ENCODE measurements at places on chromosomes 3 and 15. TPM values are rescaled to one million over a fixed set of nuclear protein-coding genes. Genes with fewer than 3 reads are reported as not detected.

DNA sequence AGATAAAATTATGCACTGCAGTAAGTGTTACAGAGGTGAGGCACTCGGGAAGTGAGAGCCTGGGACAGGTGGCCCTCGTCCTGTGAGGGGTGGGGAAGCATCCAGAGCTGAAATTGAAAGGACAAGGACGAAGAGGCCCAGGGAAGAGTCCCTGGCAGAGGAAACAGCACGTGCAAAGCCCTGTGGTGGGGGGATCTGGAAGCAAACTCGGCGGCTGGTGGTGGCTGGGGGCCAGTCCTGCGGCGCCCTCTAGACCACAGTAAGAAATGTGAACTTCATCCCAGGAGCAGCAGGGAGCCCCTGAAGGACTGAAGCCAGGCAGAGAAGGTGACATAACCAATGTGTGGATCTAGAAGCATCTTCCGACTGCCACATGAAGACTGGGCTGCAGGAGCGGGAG is 42.8 kb downstream of the GRIP2 start:
- DNase-seq = no peak

DNA sequence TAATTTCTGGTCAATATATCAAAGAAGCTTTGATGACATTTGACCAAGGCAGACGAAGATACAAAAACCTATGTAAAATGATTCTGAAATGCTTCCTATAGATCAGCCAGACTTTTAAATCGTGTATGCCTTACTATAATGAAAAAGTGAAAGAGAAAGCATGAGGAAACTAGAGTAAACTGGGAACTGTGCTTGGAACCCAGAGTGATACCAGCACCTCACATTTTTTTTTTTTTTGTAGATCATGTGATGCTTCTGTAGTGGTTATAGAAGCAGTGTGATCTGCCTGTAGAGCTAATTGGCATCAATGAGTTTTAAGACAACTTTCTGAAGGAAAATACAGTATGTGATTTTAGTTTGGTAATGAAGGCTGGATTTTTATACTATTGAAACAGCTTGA is 150.7 kb downstream of the NLGN1 start:
- no peak for DNase-seq

PPM1L gene
- polyA plus RNA-seq = 10.4 TPM

- DNase-seq = no peak
Measured at GRCh38 chr3:116837483-116837882, 127.9 kb downstream of the TUSC7 start.

ERICH6 gene
- 1.0 TPM for polyA plus RNA-seq

GRCh38 chr3:48926425-48927392 is 8.1 kb downstream of the ARIH2 start:
- DNase-seq = no peak

DNA sequence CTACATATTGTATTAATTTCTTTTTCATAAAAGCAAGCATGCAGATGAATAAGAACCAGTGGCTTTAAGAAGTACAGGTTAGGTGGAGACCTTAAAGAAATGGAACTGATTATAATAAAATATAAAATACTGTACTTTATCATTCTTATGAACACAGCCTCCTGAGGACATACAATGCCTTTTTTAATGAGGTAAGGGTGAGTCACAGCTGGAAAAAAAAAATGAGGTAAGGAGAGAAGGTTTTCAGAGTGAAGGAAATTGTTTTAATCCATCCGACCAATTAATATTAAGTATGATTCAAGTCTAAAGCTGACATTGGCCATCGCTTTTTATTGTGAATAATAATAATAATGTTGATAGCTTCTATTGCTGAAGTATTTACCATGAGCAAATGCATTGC is 170.3 kb upstream of the SOX2 start:
- no peak for DNase-seq

GRCh38 chr15:60316961-60317360 is 80.8 kb downstream of the ANXA2 start:
- no peak for DNase-seq

Measured in left kidney (tissue), 8 donors.